ENCODE measurements at places on chromosomes 4 and X.
A peak's percentile ranks its signal among the peaks of the same experiment; 100 is the strongest.

DNA sequence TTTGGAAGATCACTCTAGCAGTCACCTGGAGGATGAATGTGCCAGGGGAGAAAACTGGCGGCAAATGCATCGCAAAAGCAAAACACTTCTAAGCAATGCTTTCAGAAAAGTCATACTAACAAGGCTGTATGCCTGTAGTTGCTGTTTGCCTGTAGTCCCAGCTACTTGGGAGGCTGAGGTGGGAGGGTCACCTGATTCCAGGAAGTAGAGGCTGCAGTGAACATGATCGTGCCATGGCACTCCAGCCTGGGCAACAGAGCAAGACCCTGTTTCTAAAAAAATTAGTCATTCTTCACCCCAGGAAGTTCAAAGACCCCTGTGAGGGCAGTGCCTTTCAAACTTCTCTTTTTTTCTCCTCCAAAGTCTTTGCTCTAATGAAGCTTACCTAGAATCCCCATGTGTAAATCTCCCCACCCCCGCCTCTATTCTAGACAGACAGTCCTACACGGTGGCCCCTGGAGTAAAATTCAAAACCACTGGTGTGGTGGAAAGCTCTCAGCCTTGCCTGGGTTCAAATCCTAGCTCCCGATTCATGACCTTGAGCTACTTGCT, 5.5 kb downstream of the SOWAHD start:
- no peak for DNase-seq

DNA sequence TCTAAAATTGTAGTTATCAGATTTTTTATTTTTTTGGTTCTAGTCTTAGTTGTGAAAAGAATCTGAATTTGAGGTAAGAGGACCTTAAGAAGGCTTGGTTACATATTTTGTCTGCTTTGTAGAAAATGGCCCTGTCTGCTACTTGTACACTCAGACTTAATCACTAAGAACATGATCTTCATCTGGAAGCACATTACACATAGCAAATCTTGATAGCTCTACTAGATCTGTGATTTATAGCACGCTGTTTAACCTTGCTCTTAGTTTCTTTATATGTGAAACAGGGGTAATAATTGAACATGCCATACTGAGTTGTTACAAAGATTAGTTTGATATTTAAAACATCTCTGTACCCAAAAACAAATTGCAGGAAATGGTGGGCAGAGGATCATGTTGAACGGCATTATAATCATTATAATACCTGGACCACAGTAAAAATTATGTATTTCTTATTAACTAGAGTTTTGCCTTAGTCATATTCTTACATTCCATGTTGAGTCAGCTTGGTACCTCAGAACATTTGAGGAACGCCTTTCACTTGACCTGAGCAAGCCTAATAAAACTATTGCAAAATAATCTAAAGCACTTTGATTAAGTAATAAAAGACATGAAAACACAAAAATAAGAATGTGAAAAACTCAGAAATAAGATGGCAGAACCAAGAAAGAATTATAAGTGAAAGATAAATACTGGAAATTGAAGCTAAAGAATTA, 738.0 kb upstream of the AADAT start:
- DNase-seq = no peak

GRCh38 chr4:156638925-156639605, 332.5 kb downstream of the PDGFC start:
- DNase-seq = no peak

GRCh38 chrX:72526534-72527508, 45.8 kb downstream of the HDAC8 start:
- DNase-seq = no peak

GRCh38 chr4:30744386-30744785, 24.2 kb downstream of the PCDH7 start:
- no peak for DNase-seq

- DNase-seq = peak; percentile 2
Observed at GRCh38 chrX:43656005-43656494, at the start of gene MAOA. MAOA (plus strand) TSS chrX:43656299; CDS start chrX:43656342, 43 bp downstream.

DNA sequence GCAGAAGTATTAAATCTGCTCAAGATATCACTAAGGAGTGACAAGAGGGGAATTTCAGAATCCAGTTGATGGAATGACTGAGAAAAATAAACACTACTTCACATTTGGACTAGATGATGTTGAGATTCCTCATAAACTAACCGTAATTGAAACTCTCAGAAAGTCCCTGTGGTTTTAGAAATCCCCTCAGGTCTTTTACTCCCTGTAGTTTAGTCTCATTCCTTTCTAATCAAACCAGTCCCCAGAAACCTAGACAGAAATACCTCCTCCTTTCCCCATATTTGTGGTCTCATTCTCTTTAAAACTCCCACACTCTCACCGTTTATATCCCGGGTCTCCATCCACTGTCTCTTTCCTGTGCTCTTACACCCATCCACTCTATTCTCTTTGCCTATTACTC, 15.0 kb upstream of the TLR1 start:
- DNase-seq = no peak

GRCh38 chr4:134027931-134028330, 173.7 kb downstream of the PABPC4L start:
- no peak for DNase-seq

DNA sequence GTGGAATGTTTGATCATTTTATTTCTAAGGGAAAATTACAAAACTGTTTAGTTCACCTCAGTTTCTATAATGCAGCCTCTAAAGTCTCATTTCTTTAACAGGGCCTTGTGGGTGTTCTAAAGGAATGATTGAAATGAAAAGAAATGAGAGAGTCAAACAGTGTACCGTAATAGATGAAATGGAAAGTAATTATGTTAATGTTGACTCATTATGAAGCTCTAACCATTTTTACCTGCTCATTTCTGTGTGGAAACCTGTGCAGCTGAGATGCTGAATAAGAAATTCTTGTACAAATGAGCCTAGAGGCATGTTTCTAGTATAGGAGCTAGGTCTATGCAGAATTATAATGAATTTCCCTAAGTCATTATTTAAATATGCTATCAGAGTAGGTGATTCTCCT, 45.2 kb upstream of the RPA4 start:
- DNase-seq = no peak

DNA sequence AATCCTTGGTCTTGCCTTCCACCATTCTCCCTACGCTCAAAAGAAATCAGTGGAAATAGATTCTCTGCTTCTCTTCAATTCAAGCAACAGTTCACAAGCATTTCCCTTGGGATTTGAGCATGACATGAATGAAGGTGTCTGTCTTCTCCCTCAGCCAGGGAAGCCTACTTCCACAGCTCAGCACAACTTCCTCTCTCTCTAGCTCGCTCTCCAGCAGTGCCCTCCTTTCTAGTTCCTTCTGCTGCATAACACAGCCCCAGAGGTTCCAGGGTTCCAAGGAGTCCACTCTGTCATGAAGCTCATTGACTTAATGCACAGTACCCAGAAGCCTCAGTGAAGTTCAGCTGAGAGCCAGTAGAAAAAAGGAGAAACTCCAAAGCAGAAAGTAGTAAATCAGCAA, 81.3 kb downstream of the PLS3 start:
- DNase-seq = no peak

- no peak for DNase-seq
Observed at GRCh38 chr4:173264245-173264644, 69.9 kb downstream of the HMGB2 start.

- no peak for DNase-seq
Observed at GRCh38 chrX:87064502-87064901, 453.1 kb upstream of the KLHL4 start.

- no peak for DNase-seq
Observed at GRCh38 chr4:123995936-123996335, 599.3 kb downstream of the SPRY1 start.

- DNase-seq = no peak
Observed at GRCh38 chr4:166091912-166092510, 219.0 kb downstream of the TLL1 start.

DNA sequence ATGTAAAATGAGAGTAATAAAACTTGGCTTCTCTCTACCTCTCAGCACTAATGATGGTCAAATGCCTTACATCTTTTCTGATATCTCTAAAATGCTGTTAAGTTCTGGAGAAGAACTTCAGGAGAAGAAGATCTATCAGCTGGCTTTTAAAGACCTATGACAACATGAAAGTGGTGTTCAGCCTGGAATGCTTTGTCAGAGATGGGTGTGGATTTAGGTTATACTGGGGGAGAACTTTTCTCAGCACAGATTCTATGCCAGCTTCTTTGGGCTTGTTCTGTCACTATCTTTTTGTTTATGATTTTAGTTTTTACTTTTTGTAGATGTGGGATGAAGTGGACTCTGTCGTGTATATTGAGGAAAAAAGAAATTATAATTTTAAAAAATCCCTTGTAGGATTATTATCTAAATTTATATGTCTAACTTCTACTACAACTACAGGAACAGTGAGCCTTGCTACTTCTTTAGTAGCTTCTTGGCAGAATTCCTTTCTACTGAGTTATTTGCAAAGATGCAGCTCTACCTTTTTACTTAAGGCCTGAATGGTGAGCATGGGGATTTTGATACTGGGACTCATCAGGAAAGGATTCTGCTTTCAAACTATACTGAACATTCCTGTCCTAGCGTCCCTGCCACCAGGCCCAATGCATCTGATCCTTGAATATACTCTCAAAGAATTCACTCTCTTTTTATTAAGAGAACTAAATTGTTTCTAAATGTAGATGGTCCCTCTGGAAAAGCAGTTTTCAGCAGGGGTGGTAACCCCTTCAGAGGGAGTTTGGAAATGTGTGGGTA, 19.6 kb downstream of the CYP2U1 start:
- no peak for DNase-seq

- no peak for DNase-seq
Observed at GRCh38 chr4:2587213-2587823, 50.9 kb downstream of the FAM193A start.

DNA sequence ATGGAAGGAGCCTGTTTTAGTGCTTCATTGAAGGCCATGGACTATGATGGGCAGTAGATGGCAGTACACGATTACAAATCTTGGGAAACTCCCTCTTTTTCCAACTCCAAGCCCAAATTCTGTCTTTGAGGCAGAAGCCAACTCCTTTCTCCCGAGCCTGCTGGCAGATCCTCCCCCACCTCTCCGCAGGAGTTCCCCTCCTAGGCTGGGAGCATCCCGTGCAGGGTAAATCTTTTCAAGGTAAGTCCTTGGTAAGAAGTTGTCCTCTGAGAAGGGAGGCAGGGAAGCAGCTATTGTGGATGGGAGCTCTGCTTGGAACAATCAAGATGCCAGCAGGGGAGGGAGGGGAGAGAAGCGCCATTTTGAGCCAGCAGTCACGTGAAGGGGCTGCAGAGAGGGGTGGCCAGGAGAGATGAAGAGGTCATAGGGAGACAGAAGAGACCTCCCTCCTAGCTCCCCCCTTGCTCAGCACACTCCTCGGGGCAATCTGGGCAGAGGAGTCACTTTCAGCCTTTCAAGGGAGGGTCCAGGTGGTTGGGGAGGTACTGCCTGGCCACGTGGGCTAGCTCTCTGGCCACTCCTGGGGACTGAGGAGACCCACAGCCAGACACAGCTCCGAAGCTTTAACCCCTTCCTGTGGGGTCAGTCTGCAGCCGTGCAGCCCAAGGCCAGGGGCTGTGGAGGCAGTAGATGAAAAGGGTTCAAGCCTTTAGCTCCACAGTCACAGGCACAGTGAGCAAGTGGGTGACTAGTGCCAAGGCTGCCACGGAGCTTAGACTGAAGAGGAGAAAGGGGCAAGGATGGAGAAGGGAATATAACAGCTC, 9.6 kb downstream of the CC2D2A start:
- no peak for DNase-seq

GRCh38 chr4:22129454-22130029, 181.0 kb upstream of the KCNIP4 start:
- no peak for DNase-seq

- no peak for DNase-seq
Observed at GRCh38 chrX:33970028-33970967, 161.8 kb downstream of the FAM47A start.

- no peak for DNase-seq
Observed at GRCh38 chr4:77798385-77798784, 20.8 kb downstream of the CNOT6L start.

GRCh38 chr4:87387237-87387636, 3.8 kb downstream of the HSD17B11 start:
- DNase-seq = no peak

- no peak for DNase-seq
Observed at GRCh38 chr4:20433097-20433705, 181.5 kb downstream of the SLIT2 start.

DNA sequence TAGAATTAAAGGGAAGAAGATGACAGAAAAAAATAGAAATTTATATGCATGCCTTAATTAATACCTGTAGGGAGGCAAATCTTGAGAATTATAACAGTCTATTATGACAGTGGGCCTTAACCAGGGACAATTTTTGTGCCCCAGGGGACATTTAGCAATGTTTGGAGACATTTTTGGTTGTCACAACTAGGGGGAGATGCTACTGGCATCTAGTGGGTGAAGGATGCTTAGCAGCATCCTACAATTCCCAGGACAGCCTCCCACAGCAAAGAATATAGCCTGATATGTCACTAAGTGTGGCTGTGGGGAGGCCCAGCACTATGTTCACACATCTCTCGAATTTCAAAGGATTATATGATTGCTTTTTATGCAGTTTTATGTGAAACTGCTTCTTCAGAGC, 10.5 kb downstream of the GPR82 start:
- no peak for DNase-seq

DNA sequence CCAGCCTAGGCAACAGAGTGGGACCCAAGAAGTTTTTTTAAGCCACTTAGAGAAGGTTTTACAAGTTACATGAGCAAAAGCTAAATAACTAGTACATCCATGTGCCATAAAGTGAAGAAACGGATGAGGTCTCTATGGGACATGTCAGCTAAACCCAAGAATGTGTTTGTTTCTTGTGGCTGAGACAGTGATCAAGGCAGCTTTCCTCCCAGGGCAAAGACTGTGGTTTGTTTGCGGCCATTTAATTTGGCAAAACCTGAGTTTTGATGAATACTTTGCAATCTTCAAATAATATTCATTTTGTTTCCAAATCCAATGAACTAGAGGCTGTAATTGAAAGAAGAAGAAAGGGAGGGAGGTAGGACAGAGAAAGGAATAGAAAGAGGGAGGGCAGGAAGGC, 44.9 kb upstream of the SLC2A9 start:
- DNase-seq = no peak

DNA sequence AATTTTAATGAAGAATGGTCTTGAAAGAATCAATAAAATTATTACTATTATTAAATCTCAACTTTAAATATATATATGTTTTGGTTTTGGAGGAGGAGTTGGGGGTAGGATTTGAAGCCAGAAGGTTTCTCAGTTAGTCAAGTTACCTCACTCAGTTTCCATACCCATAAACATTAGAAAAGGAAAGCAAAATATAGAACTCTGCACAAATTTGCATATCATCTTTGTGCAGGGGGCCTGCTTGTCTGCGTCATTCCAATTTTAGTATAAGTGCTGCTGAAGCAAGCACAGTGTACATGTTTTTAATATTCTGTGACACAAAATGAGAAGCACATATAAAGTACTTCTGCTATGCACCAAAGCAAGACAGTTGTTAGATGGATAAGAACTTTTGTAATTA, 47.5 kb upstream of the SCRG1 start:
- no peak for DNase-seq

- no peak for DNase-seq
Observed at GRCh38 chr4:53782458-53782845, 191.2 kb upstream of the LNX1 start.

- DNase-seq = no peak
Observed at GRCh38 chr4:1686440-1687036, 2.4 kb upstream of the FAM53A start.
